IMR-90 (cell line): ENCODE measurements at places on chromosomes 11 and 22. TPM values are rescaled to one million over a fixed set of nuclear protein-coding genes. Genes with fewer than 3 reads are reported as not detected.
A peak's percentile ranks its signal among the peaks of the same experiment; 100 is the strongest.

DNA sequence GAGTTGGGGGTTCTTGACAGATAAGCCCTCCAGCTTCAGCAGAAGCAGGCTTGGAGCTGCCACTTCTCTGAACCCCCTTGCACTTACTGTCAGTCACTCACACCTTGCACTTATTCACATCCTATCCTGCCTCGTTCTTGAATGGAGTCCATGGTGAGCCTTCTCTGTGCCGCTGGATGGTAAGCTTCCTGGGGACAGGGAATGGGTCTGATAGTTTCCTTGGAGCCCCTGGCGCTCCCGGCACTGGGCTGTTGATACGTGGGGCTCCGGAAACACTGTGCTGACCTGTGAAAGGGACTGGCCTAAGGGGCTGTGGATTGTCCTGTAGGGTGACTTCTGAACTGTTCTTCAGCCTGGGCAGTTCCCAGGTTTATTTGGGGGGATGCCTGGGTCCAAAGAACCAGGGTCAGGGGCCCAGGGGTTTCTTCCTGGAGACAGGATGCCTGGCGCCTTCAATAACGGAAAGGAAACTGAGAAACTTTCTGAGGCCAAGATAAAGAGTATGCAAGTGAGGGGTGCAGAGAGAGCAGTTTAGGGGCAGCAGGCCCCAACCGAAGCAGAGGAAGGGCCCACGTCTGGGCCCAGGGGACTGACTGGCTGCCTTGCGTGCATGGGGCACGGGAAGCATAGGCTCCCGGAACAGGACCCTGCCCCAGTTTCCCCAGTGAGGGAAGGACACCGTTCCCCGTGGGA is 709 bp upstream of the ST3GAL4 start:
- no peak for DNase-seq

DNA sequence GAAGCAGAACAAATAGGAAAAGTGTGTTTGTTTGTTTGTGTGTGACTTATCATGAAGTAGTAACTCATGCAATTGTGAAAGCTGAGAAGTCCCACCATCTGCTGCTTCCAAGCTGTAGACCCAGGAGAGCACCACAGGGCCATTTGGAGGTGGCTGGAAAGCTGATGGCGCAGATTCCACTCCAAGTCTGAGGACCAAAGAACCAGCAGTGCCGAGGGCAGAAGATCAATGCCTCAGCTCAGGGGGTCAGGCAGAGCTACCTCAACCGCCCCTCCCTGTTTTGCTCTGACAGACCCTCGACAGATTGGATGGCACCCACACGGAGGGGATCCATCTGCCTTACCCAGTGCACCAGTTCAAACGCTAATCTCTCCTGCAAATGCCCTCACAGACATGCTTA is 896.2 kb downstream of the BRD1 start:
- no peak for DNase-seq

DNA sequence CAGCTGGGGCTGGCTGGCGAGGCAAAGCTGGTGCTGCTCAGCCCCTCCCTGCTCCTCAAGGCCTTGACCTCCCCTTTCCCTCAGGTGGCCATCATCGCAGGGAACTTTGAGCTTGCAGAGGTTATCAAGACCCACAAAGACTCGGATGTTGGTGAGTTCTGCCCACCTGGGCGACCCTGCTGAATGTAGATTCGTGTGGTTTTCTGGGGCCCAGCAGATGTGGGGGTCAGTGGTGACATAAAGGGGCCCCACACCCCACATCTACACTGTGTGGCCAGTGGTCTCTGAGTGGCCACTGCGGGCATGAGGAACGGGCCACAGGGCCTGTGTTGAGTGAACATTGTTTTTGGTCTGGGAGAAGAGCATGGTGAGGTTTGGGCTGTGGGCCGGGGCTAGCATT is 11.9 kb downstream of the SHANK3 start:
- no peak for DNase-seq

The RAB38 gene
- total RNA-seq = 6.4 and 6.5 TPM in 2 replicates

DNA sequence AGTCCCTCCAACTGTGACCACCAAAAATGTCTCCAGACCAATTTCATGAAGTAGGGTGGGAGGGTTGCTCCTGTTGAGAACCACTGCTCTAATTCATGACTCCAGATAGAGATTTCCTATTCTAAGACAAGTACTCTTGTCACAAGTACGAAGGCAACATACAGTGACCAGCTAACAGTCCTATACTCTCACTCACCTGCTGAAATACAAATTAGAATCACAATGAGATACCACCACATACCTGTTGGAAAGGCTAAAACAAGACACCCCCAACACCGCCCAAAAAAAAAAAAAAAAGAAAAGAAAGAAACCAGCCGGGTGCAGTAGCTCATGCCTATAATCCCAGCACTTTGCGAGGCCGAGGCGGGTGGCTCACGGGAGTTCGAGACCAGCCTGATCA is 310.5 kb downstream of the SWAP70 start:
- DNase-seq = no peak

DNA sequence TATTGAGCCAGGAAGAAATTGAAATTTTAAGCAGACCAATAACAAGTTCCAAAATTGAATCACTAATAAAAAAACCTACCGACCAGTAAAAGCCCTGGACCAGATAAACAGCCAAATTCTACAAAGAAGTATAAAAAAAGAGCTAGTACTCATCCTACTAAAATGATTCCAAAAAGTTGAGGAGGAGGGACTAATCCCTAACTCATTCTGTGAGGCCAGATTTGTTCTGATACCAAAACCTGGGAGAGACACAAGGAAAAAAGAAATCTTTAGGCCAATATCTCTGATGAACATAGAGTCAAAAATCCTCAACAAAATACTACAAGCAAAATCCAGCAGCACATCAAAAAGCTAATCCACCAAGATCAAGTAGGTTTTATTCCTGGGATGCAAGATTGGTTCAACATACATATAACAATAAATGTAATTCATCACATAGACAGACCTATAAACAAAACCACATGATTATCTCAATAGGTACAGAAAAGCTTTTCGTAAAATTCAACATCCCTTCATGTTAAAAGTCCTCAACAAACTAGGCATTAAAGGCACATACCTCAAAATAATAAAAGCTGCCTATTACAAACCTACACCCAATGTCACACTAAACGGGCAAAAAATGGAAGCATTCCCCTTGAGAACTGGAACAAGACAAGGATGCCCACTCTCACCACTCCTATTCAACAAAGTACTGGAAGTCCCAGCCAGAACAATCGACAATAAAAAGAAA is 13.1 kb downstream of the OR52A5 start:
- no peak for DNase-seq

GRCh38 chr11:115716601-115717529 is 212.7 kb upstream of the CADM1 start:
- peak; percentile 46 for DNase-seq

DNA sequence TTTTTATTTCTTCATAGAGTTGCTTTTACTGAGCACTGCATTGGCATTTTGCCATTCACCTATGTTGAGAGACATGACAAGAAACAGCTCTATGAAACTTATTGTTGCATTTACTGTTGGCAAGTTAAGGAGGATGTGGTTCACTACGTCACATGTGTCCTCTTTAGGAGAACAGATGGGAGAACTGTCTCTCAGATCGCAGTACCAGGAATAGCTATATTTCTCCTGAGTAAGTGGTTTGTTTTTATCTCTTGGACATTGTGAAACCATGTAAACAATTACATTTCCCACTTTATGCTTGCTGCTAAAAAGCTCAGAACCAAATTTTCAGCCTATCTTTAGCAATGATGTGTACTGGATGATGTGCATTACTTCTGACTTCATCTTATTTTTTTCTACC is 34.8 kb upstream of the PSMA1 start:
- DNase-seq = no peak

GRCh38 chr11:80239217-80239616 is 798.4 kb upstream of the TENM4 start:
- no peak for DNase-seq

The OR8D1 gene
- not detected in 2 replicates for total RNA-seq

The ANO1 gene
- total RNA-seq = 4.1 and 4.4 TPM in 2 replicates

The RRM1 gene
- total RNA-seq = 154 and 183 TPM in 2 replicates

The THAP7 gene
- total RNA-seq = 13.3 and 14.2 TPM in 2 replicates

DNA sequence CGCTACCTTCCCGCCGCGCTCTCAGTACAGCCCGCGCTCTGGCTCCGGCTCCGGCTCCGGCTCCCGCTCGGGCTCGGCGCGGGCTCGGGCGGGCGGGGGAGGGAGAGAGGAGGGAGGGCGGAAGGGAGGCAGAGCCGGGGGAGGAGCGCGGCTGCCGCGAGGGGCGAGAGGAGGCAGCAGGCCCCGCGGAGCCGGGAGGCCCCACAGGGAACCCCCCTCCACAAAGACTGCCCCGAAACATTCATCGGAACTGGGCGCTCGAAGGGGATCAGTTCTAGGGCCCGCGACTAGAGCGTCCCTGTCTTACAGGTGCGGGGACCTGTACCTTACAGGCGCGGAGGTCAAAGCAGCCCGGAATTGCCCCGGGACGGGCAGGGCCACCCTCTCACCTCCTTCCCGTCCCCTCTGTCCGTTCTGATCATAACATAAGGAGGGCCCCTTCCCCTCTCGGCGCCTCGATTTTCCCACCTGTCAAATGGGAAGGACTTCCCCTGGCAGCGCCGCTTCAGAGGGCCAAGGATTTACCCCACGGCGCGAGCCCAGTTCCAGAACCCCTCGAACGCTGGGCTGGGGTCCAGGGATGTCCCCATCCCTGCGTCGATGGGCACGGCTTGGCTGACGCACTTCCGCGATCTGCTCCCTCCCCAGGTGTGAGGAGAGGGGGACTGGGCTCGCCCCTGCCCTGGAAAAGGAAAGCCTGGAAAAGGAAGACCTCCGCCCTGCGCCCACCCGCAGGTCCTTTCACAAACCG is at the start of gene SHISA8:
SHISA8 (minus strand) TSS at position 40 of the 751 bp plus-strand sequence. CDS start 407 bp downstream, outside the sequence.
- DNase-seq = peak; percentile 7

DNA sequence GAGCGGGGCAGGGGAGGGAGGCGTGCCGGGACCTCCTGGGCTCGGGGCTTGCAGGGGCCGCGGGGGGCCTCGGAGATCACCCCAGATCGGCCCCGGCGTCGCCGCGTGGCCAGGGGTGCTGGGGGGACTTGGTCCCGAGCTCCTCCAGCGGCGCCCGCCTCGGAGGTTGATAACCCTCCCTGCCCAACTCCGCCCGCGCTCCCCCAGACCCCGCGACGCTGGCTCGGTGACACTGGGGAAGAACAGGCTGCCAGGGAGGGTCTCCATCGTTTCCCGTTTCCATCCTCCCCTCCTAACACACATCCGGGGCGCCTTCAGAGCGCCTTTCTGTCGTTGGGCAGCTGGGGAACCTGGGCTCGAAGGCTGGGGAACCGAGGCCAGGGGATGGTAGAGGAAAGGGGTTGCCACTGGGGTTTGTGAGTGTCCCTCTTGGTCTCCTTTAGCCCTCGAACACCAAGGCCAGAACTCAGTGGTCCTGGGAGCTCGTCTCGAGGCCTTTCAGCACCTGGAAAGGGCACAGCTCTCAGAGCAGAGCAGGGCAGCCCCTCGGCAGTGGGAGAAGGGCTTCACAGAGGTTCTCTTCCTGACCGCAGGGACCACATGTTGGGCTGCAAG is 431 bp downstream of the SLC37A2 start:
- DNase-seq = no peak

- no peak for DNase-seq
Measured at GRCh38 chr11:14306481-14306880, 52.5 kb downstream of the RRAS2 start.

DNA sequence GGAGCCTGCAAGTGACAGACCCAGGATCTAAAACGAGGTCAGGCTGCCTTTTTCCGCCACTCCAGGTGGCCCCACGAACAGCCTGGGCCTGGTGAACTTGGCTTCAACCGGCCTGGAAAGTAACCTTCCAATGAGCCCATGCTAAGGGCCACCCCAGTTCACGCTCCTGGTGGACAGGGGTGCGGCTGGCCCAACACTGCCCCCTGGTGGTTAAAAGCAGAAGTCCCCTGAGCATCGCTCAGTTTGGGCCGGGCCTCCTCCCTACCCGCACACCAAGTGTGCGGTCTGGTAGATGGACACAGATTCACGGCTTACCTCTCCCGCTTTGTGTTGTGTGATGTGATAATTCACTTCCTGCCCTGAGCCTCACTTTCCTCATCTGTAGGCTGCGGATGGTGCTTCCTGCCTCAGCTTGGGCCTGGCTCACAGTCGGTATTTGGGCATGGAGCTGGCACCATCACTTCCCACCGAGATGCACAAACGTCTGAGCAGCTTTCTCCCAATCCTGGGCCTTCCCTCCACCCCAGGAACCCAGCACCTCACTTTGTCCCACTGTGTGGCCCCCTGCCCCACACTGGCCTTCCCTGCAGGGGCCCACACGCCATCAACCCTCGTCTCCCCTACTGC is 13.7 kb upstream of the SEC14L3 start:
- DNase-seq = peak; percentile 33

- no peak for DNase-seq
Measured at GRCh38 chr11:62430425-62430824, 11.6 kb downstream of the SCGB1A1 start.

GRCh38 chr11:11760838-11761237 is 80.9 kb upstream of the USP47 start:
- no peak for DNase-seq

DNA sequence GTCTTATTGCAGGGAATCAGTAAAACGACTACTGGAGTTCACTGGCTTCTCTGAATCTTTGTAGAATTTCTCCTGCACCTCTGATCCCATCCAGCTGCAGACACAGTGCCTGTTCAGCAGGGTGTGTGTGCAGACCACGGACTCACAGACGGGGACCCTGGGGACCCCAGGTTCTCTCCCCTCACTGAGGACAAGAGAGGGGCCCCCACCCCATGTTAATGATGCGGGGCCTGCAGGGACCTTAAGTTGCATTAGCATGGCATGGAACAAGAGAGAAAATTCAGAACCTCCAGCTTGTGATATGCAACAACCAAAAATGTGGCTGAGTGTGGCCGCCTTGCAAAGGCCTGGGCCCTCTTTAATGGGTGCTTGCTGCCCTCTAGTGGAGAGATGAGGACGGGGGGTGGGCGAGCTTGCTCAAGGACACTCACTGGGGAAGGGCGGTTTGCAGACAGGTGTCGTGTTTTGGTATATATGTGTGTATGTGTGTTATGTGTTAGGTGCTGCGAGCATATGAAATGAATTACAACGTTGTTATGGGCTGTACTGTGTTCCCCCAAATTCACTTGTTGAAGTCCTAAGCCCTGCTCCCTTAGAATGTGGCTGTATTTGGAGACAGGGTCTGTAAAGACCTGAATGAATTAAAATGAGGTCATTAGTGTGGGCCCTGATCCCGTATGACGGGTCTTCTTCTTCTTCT is 84.4 kb upstream of the SEPTIN5 start:
- DNase-seq = peak; percentile 71

The FKBP2 gene
- total RNA-seq = 36.2 and 62.5 TPM in 2 replicates

GRCh38 chr11:26593691-26594090 is 21.6 kb upstream of the MUC15 start:
- DNase-seq = no peak
